ENCODE measurements at places on chromosomes 3 and 15.
A peak's percentile ranks its signal among the peaks of the same experiment; 100 is the strongest.

DNA sequence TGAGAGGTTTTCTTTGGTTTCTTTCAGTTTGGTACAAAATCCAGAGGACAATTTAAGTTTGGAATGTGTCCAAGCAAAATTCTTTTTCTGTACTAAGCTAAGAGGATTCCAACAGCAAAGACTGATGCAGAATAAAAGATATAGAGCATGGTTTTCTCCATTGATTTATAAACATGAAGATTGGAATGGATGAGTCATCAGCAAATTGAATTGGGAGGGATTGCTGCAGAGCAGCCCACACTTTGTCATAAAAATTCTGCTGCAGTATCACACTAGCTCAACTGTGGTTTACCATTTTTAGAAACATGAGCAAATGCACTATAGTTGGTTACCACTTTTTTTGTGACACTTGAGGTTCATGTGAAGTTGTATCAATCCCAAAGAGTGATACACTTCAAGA, 16.1 kb upstream of the LARP6 start:
- no peak for DNase-seq

GRCh38 chr3:31133541-31133940, 239.1 kb upstream of the GADL1 start:
- no peak for DNase-seq

GRCh38 chr3:85342915-85343314, 384.1 kb downstream of the CADM2 start:
- DNase-seq = no peak

- no peak for DNase-seq
These were observed 1407.1 kb downstream of the SI start for GRCh38 chr3:163671201-163671600.

DNA sequence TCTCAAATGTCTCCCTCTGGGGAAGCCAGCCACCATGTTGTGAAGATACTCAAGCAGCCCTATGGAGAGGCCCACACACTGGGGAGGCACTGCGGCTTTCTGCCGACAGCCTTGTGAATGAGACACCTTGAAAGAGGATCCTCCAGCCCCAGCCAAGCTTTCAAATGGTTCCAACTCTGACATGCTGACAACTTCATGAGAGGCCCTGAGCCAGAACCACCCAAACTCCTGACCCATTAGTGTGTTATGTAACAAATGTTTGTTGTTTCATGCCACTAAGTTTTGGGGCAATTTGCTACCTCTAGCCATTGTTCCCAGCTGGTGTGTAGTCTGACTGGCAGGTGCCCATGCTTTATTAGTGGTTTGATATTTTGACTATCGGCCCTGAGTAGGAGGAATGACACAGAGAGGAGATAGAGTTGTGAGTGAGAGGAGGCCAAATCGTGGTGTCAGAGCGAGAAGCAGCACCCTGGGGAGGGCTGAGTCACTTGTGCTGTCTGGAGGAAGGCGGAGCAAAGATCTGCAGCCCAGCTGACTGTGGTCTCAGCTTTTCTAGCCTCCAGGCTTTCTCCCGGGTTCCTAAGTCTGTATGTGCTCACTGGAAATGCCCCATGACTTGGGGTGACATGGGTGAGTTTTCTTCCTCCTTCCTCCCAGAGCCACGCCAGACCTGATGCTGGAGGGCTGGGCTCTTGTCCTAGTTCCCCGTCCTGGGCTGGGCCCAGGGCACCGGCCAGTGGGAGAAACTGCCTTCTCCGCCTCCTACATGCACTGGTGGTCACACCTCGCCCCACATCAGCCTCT, 56.7 kb upstream of the BLM start:
- no peak for DNase-seq

DNA sequence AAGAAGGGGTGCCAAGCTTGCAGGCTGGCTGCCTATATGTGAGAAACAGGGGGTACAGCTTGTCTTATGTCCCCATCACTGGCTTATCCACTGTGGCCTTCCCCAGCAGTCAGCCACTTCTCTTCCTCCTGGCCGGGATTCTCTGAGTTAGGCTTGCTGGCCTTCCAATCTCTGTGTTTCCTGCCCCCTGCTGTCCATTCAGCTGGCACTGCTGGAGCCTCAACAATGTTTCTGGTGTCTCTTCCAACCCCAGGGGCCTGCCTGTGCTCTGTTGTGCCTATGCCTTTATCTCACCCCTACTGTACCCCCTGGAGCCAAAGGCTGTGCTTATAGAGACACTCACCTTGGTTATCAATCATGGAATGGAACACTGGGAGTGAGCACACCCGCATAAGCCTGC, 36.5 kb downstream of the ANAPC13 start:
- no peak for DNase-seq

DNA sequence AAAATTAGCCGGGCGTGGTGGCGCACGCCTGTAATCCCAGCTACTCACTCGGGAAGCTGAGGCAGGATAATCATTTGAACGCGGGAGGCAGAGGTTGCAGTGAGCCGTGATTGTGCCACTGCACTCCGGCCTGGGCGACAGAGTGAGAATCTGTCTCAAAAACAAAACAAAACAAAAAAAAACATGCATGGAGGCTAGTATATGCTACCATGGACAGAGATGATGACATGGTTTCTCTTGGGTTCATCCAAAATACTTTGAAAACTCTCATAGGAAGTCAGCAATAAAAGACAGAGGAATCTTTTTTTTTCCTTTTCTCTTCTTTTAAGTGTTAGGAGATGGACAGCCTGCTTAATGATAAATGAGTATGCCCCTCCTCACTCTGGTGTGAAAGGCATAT, 137.7 kb upstream of the MB21D2 start:
- DNase-seq = no peak

GRCh38 chr3:27484015-27484844, at the start of gene SLC4A7:
Gene SLC4A7, minus strand, starts transcription at chr3:27484384. Its CDS starts 258 bp downstream, at chr3:27484126.
- DNase-seq = peak; percentile 90

DNA sequence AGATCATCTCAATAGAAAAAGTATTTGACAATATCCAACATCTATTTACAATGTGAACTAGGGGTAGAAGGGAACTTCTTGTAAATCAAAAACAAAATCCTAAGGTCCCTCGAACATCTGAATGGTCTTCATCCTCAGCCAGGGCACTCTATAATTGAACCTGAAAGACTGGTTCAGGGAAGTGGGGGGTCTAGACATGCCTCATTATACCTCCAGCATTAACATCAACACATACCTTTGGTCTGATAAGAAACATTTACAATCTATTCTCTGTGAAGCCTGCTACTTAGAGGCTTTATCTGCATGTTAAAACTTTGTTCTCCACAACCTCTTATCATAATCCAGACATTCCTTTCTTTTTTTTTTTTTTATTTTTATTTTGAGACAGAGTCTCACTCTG, 211.8 kb downstream of the CTNNB1 start:
- DNase-seq = no peak

- DNase-seq = no peak
These were observed 473.6 kb upstream of the PROK2 start for GRCh38 chr3:72258361-72259141.

- no peak for DNase-seq
These were observed 174.6 kb downstream of the ABHD5 start for GRCh38 chr3:43865351-43865750.

- DNase-seq = no peak
These were observed 540 bp downstream of the KLHDC8B start for GRCh38 chr3:49171775-49172500.

DNA sequence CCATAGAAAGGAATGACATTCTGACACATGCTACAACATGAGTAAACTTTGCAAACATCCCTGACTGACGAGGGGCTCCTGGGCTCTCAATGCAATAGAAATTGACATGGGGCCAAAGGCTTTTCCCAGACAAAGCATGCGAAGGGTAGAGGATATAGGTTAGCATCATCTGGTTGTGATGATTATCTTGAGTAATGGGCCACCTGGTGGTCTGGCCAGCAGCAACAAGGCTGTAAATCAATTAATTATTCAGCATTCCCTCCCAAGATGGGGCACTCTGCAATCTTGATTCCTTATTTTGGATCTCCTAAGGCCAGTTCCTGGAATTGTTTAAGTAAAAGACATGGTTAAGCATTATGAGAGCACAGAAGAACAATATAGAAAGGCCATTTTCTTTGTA, 99.2 kb downstream of the AGBL1 start:
- DNase-seq = no peak

GRCh38 chr3:113573728-113574127, 41.4 kb downstream of the SIDT1 start:
- DNase-seq = no peak

DNA sequence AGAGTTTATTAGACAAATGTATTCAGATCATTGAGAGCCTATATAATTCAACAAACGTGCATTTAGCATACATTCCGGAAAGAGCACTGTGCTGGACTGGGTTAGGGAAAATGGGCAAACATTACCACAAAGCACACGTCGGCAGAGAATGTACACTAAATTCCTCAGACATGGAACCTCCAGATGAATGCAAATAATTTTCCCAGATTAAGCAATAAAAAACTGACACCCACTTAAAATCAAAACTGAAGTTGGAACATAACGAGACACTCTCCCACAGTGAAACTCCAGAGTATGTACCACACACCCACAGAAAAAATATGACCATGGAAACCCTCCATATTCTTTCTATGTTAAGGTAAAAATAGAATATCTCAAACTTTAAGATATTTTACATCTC, 4.8 kb downstream of the SECISBP2L start:
- DNase-seq = no peak

- DNase-seq = no peak
These were observed 263.6 kb downstream of the GABRG3 start for GRCh38 chr15:27234593-27234992.

- DNase-seq = no peak
These were observed 38.6 kb upstream of the RBMS3 start for GRCh38 chr3:29242296-29242695.

- DNase-seq = no peak
These were observed 136.0 kb upstream of the CCDC54 start for GRCh38 chr3:107241217-107241616.

- DNase-seq = no peak
These were observed 218.7 kb downstream of the KCNMB2 start for GRCh38 chr3:178754852-178755510.

Data from NCI-H2227 treated with DMSO at 0.1 percent for 48 hours (cell line).